ENCODE measurements at places on chromosomes 4 and X.

DNA sequence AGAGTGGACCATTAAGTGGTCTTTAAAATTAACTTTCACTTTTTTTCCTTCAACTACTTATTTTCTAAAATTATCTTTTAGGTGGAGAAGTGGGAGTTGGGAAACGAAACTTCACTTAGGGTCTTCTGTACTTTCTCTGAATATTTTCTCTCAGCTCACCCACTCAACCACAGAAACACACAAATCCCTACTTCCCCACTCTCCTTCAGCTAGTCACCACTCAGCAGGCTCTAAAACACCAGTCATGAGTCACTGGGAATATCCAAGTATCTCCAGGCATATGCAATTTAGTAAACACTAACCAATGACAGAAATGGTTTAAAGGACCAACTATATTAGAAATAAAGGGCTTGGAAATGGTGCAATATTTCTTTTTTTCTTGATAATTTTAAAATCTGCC is 153.0 kb upstream of the RPS6KA6 start:
- no peak for DNase-seq

DNA sequence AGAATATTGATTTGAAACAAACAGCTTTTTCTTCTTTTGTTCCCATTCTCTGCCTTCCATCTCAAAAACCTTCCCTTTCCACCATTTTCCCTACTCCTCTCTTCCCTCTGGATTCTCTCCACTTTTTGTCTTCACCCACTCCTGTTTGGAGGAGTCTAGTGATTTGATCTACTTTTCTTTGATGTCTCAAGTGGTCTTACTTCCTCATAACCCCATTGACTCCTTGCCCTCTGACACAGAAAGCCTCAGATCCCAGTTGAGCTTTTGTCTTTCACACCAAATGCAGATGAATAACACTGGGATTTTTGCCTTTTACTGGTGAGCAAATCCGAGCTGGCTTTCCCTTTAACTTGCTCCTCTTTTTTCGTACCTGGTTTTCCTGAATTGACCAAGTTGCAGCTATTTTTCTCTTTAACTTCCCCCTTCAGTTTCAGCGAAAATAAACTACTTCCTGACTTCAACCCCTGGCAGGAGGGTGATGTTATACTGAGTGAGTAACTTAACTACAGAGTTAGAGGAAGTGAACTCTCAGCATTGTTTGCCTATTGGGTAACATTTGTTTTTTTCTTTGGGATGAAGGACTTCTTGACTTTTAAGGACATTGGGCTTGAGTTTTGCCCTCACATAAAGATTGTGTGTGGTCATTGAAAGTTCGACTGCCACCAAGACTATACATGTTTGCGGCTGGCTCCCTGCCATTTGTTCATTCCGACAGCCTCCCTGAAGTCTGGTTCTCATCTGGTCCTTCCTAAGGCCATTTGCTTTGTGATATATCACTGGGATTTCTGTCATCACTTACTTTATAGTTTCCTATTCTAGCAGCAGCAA is 392.8 kb upstream of the NR3C2 start:
- DNase-seq, result peak; percentile 58

DNA sequence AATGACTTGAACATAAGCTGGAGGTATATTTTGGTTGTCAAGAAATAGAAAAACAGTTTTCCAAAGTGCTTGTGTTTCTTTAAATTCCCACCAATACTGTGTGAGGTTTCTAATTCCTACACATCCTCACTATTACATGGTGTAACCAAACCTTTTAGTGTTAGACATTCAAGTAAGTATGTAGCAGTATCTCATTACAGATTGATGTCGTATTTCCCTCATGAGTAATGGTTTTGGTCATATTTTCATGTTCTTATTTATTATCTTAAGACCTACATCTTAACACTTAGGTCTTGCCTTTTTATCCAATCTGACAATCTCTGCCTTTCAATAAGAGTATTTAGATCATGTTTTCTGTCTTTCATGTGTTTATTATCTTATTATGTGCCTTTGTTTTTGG is 253.7 kb upstream of the ANXA10 start:
- no peak for DNase-seq

- no peak for DNase-seq
Observed at GRCh38 chr4:98352940-98353339, 91.8 kb downstream of the RAP1GDS1 start.

DNA sequence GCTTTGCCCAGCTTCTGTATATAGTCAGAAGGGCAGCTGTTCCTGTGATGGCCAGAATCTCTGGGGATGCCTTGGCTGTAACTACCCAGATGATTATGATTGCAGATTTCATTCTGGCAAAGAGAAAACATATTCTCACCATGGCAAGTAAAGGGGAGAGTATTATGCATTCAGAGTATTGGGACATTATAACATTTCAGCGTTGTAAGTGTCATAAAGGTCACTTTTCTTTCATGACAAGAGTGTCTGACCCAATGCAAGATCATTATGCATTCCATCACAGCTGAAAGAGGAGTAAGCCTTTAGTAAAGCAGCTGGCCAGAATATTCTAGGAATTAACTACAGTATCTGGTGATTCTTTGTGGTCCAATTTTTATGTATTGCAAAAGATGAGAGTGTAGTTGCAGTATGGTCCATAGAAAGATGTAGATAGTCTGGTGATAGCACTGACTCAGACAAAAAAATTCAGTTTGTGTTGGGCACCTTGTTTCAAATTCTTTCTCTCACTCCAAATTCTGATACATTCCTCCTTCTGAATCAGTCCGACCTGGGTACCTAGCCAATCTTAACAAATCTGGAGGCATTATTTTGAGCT is 2366.3 kb downstream of the PCDH7 start:
- no peak for DNase-seq

DNA sequence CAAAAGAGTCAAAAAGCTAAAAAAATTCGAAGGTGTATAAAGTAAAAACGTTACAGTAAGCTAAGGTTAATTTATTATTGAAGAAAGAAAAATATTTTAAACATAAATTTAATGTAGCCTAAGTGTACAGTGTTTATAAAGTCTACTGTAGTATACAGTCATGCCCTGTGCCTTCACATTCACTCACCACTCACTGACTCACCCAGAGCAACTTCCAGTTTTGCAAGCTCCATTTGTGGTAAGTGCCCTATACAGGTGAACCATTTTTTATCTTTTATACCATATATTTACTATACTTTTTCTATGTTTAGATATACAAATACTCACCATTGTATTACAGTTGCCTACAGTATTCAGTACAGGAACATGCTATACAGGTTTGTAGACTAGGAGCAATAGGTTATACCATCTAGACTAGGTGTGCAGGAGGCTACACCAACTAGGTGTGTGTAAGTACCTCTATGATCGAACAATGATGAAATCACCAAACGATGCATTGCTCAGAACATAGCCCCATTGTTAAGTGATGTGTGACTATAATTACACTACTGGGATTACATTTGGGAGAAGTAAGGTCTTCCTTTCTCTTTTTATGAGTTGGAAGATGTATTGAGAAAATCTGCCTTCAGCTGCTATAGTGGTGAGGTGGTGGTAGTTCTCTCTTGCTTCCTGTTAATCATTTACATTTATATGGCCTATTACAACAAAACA is 27.2 kb downstream of the TMSB4X start:
- DNase-seq, result no peak

Data from kidney (tissue), 22 donors.